ENCODE measurements at places on chromosomes 5 and 9. TPM values are rescaled to one million over a fixed set of nuclear protein-coding genes. Genes with fewer than 3 reads are reported as not detected.

GRCh38 chr9:133680250-133680975 lies 44.2 kb downstream of the DBH start:
- H3K27me3 ChIP-seq, result no peaks in the 10 kb centered on the region
- H3K4me1 ChIP-seq, result no peaks in the 10 kb centered on the region
- H3K36me3 ChIP-seq, result no peaks in the 10 kb centered on the region
- H3K4me3 ChIP-seq, result no peak overlapping the region

Gene PCDHGB7
- total RNA-seq, result 9.5 TPM

GRCh38 chr5:59749782-59750520 lies 143.6 kb downstream of the PDE4D start:
- H3K27ac ChIP-seq, result no peak overlapping the region
- H3K36me3 ChIP-seq, result no peaks in the 10 kb centered on the region
- H3K4me1 ChIP-seq, result no peaks in the 10 kb centered on the region
- H3K4me3 ChIP-seq, result no peak overlapping the region
- no peak for DNase-seq
- H3K27me3 ChIP-seq, result no peaks in the 10 kb centered on the region

Gene RACK1
- 3,332 TPM for total RNA-seq

Gene SLC34A1
- not detected for total RNA-seq

DNA sequence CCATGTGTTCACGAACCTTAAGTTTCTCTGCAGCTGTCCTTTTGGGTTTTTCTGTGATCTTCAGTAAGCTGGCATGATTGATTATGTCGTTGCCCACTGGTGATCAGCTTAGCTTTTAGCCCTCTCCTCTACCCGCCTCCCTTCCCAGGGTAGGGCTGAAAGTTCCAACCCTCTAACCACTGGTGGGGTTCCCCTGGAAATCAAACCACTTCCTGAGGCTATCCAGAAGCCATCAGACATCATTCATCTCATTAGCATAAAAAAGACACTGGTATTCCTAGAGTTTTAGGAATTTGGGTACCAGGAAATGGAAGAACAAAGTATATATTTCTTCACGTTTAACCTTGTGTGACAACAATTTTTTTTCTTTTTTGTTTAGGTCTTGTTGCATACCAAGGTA lies 29.8 kb downstream of the SPIN1 start:
- no peaks in the 10 kb centered on the region for H3K27me3 ChIP-seq
- peaks cover 10% of the 10 kb centered on the region for H3K36me3 ChIP-seq
- H3K4me1 ChIP-seq, result no peaks in the 10 kb centered on the region
- no peak overlapping the region for H3K27ac ChIP-seq
- no peak for DNase-seq

- DNase-seq, result no peak
- H3K27me3 ChIP-seq, result no peaks in the 10 kb centered on the region
- peaks cover 5% of the 10 kb centered on the region for H3K4me1 ChIP-seq
- no peaks in the 10 kb centered on the region for H3K36me3 ChIP-seq
- H3K27ac ChIP-seq, result no peak overlapping the region
These were observed 16.1 kb upstream of the ARSI start for GRCh38 chr5:150318613-150319483.

- no peak for DNase-seq
- no peak overlapping the region for H3K4me3 ChIP-seq
These were observed 136.2 kb downstream of the MPDZ start for GRCh38 chr9:13143281-13143680.

- no peaks in the 10 kb centered on the region for H3K36me3 ChIP-seq
- no peak overlapping the region for H3K4me3 ChIP-seq
- H3K4me1 ChIP-seq, result no peaks in the 10 kb centered on the region
- no peak for DNase-seq
These were observed 369.2 kb upstream of the MPDZ start for GRCh38 chr9:13648676-13649075.

Gene LRRC19
- not detected for total RNA-seq

Gene FAT2
- total RNA-seq, result 0.13 TPM

Gene DNAI1
- not detected for total RNA-seq

GRCh38 chr9:137540536-137540935 lies 9.7 kb downstream of the PNPLA7 start:
- H3K36me3 ChIP-seq, result no peaks in the 10 kb centered on the region
- no peaks in the 10 kb centered on the region for H3K27me3 ChIP-seq
- H3K4me3 ChIP-seq, result no peak overlapping the region
- H3K4me1 ChIP-seq, result no peaks in the 10 kb centered on the region

GRCh38 chr9:91060520-91061343 lies 259.1 kb downstream of the SYK start:
- H3K27ac ChIP-seq, result peak overlapping the region; percentile 1
- H3K27me3 ChIP-seq, result no peaks in the 10 kb centered on the region
- H3K4me1 ChIP-seq, result peaks cover 31% of the 10 kb centered on the region
- H3K36me3 ChIP-seq, result no peaks in the 10 kb centered on the region
- peak; percentile 62 for DNase-seq
- H3K4me3 ChIP-seq, result no peak overlapping the region

- no peak overlapping the region for H3K27ac ChIP-seq
- no peaks in the 10 kb centered on the region for H3K4me1 ChIP-seq
- H3K27me3 ChIP-seq, result no peaks in the 10 kb centered on the region
- no peak overlapping the region for H3K4me3 ChIP-seq
- no peak for DNase-seq
These were observed 81.1 kb downstream of the MAT2B start for GRCh38 chr5:163586531-163586956.

DNA sequence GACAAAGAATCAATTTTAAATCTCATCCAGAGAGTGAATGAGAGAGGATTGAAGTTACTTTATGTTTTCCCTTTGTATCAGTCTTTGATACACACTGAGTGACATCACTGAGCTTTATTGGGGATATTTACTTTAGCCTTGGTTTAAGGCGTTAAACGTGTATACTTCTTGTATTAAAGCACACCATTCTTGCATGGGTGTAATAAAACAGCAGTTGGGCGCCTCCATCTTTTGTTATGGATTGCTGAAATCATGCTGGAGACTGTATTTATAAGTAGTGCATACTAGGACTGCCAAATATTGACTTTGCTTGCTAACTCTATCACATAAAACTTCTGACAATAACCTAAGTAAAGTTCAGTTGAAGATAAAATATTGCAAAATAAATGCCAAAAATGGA lies 1755.8 kb upstream of the WWC1 start:
- no peaks in the 10 kb centered on the region for H3K27me3 ChIP-seq
- no peak for DNase-seq
- H3K36me3 ChIP-seq, result no peaks in the 10 kb centered on the region
- H3K27ac ChIP-seq, result no peak overlapping the region

DNA sequence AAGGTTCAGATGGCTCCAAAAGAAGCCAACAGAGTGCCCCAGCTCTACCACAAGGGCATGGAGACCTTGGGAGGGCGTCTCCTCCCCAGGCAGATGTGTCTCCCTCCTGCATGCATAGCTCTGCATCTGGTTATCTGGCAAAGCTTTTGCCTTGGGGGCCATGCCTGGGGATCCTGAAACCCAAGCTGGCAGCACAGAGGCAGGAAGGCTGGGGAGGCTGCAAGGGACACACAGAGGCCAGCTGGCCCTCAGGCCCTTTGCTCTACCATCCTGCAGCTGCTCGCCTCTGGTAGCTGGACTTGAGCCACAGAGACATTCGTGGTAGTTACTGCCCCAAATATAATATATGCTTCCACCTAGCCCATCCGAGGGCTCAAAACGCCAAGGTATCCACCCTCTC lies 3.9 kb downstream of the SEPTIN8 start:
- DNase-seq, result no peak
- H3K36me3 ChIP-seq, result no peaks in the 10 kb centered on the region
- H3K4me1 ChIP-seq, result peaks cover 68% of the 10 kb centered on the region
- no peaks in the 10 kb centered on the region for H3K27me3 ChIP-seq

DNA sequence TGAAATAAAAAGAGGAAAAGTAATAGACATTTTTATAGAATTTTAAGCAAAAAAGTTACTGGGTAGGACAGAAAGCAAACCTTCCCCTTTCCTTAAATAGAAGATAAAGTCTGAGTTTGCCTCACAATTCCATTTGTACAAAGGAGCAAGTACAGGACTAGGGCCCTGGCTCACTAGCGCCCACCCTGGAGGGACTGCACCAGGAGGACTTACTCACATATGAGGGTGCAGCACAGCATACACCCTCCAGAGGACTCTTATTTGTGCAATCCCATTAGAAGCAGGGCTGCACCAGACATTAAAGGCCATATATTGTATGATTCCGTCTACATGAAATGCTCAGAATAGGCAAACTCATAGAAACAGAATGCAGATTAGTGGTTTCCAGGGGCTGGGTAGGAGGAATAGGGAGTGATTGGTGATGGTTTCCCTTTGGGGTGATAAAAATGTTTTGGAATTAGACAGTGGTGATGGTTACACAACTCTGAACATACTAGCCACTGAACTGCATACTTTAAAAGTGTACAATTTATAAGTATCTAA lies 4.5 kb downstream of the REEP5 start:
- peaks cover 65% of the 10 kb centered on the region for H3K4me1 ChIP-seq
- H3K27me3 ChIP-seq, result no peaks in the 10 kb centered on the region
- peak overlapping the region; percentile 56 for H3K27ac ChIP-seq

Gene SV2C
- 0.05 TPM for total RNA-seq

GRCh38 chr9:16656432-16657169 lies 213.9 kb downstream of the BNC2 start:
- H3K4me3 ChIP-seq, result no peak overlapping the region
- H3K4me1 ChIP-seq, result peaks cover 7% of the 10 kb centered on the region
- no peaks in the 10 kb centered on the region for H3K27me3 ChIP-seq
- H3K27ac ChIP-seq, result no peak overlapping the region

Gene SLC34A3
- total RNA-seq, result not detected

GRCh38 chr9:105066275-105066865 lies 138.4 kb upstream of the ABCA1 start:
- H3K36me3 ChIP-seq, result no peaks in the 10 kb centered on the region
- H3K27ac ChIP-seq, result no peak overlapping the region

DNA sequence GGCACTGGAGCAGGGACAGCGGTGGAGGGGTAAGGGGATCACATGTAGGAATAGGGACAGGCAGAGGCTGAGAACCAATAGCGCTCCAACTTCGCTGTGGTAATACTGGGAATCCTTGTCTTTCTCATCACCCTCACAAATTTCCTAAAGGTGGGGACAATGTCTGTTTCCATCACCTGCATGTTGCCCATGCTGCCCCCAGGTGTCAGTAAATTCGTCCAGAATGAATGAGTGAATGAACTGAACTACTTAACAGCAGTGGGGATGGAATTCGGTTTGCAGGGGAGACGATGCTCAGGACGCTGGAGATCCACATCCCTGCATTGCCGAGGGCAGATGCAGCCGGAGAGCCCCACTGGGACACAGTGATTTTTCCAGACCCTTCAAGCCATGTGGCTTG lies 129.9 kb downstream of the PDZD2 start:
- H3K36me3 ChIP-seq, result no peaks in the 10 kb centered on the region
- no peak for DNase-seq
- H3K4me3 ChIP-seq, result no peak overlapping the region
- H3K27ac ChIP-seq, result no peak overlapping the region
- no peaks in the 10 kb centered on the region for H3K4me1 ChIP-seq

Gene GARIN3
- total RNA-seq, result not detected

- peaks cover 19% of the 10 kb centered on the region for H3K4me1 ChIP-seq
- H3K4me3 ChIP-seq, result no peak overlapping the region
- no peak for DNase-seq
- H3K27ac ChIP-seq, result no peak overlapping the region
- H3K27me3 ChIP-seq, result no peaks in the 10 kb centered on the region
These were observed 28.8 kb downstream of the RAB14 start for GRCh38 chr9:121172726-121173487.

GRCh38 chr5:11459716-11460115 lies 444.5 kb downstream of the CTNND2 start:
- no peaks in the 10 kb centered on the region for H3K36me3 ChIP-seq
- H3K4me1 ChIP-seq, result no peaks in the 10 kb centered on the region
- no peak overlapping the region for H3K27ac ChIP-seq

Gene SVEP1
- total RNA-seq, result 48.3 TPM

DNA sequence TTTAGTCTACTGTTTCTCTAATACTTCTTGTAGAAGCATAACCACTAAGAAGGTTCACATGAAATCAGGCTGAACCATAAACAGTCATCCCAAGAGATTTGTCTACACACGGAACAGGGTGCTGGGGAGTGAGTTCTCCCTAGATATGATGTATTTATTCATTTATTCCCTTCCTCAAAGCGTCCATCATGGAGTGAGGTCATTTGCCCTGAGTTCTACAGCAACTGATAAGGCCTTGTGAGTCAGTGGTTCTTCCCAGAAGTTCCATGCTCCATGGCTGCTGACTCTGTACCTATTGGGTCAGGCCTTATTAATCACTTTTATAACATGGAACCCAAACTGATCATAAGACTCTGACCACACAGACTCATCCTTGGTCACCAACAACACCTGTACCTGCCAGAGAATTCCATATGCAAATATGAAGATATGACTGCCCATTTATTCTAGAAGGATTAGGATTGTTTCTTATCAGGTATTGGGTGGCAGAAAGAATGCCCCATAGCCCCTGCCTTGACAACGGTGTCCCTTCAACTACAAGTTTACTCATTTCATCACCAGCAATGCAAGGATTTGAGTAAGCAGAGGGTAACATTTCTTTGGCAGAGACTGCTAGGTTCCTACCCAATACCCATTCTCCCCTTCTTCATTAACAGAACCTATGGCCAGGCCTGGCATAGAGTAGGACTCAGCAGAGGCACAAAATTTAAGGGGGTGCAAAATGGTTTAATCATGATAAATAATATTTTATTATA lies 118.1 kb downstream of the LHFPL2 start:
- H3K4me3 ChIP-seq, result no peak overlapping the region
- no peaks in the 10 kb centered on the region for H3K36me3 ChIP-seq
- no peak overlapping the region for H3K27ac ChIP-seq
- no peak for DNase-seq

All from thyroid gland (tissue), 4 donors.